ENCODE measurements at places on chromosomes 3 and 15.

DNA sequence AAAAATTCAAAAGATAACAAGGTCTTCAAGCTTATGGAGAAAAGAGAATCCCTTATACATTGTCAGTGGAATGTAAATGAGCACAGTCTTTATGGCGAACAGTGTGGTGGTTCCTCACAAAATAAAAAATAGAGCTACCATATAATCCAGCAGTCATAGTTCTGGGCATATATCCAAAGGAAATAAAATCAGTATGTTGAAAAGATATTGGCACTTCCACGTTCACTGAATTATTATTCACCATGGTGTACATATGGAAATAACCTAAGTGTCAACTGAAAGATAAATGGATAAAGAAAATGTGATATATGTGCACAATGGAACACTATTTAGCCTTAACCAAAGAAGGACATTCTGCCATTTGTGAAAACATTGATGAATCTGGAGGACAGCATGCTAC, 1161.2 kb downstream of the ROBO2 start:
- DNase-seq = no peak

GRCh38 chr3:165903885-165904630, 66.8 kb upstream of the BCHE start:
- DNase-seq = no peak

- DNase-seq = no peak
Measured at GRCh38 chr3:71614426-71614825, 30.9 kb upstream of the FOXP1 start.

- DNase-seq = peak; percentile 53
Measured at GRCh38 chr3:113844622-113845222, 6.1 kb downstream of the GRAMD1C start.
